ENCODE measurements at places on chromosomes 13 and 19.
A peak's percentile ranks its signal among the peaks of the same experiment; 100 is the strongest.

DNA sequence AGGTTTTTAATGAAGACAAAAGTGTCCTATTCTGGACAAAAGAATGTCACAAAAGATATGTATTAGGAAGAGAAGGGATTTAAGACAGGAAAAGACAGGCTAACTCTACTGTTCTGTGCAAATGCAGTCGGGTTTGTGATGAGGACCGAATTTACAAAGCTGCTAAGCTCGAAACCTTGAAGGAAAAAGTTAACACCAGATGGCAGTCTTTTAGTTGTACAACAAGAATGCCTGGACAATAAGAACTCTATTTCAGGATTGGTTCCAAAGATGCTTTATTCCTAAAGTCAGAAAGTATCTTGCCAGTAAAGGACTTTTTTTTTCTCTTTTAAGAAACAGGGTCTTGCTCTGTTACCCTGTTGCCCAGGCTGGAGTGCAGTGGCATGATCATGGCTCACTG lies 51.1 kb downstream of the HS6ST3 start:
- no peak for DNase-seq

GRCh38 chr19:36939153-36939552 lies 23.0 kb downstream of the ZNF568 start:
- no peak for DNase-seq

DNA sequence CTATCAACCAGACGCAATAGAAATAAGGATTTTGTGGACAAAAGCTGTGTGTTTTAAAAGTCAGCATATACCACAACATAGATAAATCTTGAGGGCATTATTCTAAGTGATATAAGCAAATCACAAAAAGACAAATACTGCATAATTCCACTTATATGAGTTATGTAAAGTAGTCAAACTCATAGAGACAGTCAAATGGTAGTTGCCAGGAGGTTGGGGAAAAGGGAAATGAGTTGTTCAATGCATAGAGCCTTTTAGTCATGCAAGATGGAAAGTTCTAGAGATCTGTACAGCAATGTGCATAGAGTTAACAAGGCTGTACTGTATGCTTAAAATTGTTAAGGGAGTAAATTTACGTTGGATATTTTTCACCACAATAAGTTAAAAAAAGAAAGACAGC lies 244.7 kb downstream of the DCT start:
- no peak for DNase-seq

DNA sequence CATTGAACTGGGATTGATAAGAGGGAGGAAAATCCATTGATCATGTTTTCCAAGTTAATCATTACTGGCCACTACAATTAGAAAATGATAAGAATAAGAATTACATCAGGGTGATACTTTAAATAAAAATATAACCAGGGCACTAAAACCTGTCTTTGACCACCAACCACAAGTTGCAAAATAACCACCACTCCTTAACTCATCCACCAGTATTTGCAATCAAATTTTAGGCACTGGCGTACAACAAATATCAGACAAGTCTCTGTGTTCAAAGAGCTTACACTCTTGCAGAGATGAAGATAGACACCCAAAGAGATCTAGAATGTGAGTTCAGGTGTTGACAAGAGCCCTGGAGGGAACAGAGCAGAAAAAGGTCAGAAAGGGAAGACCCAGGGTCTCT lies 514 bp downstream of the CEACAM3 start:
- DNase-seq, result no peak

GRCh38 chr13:102128216-102128810 lies 273.5 kb downstream of the FGF14 start:
- no peak for DNase-seq

- DNase-seq, result peak; percentile 34
These were observed 47.3 kb upstream of the GPR183 start for GRCh38 chr13:99354371-99354951.

DNA sequence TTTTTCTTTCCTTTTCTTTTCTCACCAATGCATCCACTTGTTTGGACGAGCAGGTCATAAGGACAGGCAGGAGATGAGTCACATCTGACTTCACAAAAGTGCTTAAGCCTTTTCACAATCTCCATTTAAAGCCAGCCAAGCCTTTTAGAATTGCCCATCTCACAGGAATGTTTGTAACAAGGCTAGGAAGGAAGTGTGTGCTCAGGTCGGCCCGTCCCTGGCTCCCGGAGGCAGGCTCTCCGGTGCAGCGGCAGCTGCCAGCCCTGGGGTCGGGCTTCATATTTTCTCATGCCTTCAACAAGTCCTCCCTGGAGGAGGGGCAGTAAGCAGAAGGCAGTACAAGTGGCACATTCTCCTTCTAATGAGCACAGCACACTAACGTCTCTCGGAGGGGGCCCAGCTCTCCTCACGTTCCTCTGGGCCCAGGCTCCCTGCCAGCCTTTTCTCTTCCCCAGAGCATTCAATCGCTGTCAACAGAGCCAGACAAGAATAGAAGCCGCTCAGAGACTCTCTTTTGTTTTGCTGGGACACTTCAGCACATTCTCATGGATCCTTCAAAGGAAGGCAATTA lies 180.5 kb downstream of the COL4A1 start:
- no peak for DNase-seq

GRCh38 chr19:45066921-45067661 lies 9.2 kb downstream of the ZNF296 start:
- DNase-seq, result no peak

- no peak for DNase-seq
These were observed 303.9 kb downstream of the SLITRK5 start for GRCh38 chr13:87975035-87975434.

- DNase-seq, result peak; percentile 9
These were observed 555 bp downstream of the SAMD4B start for GRCh38 chr19:39342647-39343305.

- DNase-seq, result no peak
These were observed 83.5 kb upstream of the RNF113B start for GRCh38 chr13:98260357-98261164.

Measured in stimulated activated CD4-positive, alpha-beta T cell treated with anti-CD3 and anti-CD28 coated beads, Interleukin-4, amount 100 ng/mL, for 24 hours (primary cell).